Stimulated activated CD8-positive, alpha-beta memory T cell treated with anti-CD3 and anti-CD28 coated beads, Interleukin-2, amount 100 ng/mL, for 48 hours (primary cell): ENCODE measurements at places on chromosomes 7 and 10.

GRCh38 chr10:97782455-97783228 lies 10.8 kb upstream of the SFRP5 start:
- no peak for DNase-seq

GRCh38 chr7:157585113-157585861 lies 248.5 kb downstream of the DNAJB6 start:
- DNase-seq, result no peak

DNA sequence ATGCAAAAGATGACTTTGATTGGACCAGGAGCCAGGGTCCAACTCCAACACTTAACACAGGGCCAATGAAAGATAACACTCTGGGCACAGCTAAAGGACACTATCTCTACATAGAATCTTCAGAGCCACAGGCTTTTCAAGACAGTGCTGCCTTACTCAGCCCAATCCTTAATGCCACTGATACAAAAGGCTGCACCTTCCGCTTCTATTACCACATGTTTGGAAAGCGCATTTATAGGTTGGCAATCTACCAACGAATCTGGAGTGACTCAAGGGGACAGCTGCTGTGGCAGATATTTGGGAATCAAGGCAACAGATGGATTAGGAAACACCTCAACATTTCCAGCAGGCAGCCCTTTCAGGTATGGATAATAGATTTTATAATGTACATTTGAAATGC lies 160.7 kb downstream of the MALRD1 start:
- DNase-seq, result no peak

GRCh38 chr10:62083412-62084267 lies 182.1 kb downstream of the ARID5B start:
- no peak for DNase-seq

- no peak for DNase-seq
These were observed 122.1 kb upstream of the TCF7L2 start for GRCh38 chr10:112827951-112828350.

GRCh38 chr10:45160271-45160670 lies 155.1 kb downstream of the OR13A1 start:
- no peak for DNase-seq

DNA sequence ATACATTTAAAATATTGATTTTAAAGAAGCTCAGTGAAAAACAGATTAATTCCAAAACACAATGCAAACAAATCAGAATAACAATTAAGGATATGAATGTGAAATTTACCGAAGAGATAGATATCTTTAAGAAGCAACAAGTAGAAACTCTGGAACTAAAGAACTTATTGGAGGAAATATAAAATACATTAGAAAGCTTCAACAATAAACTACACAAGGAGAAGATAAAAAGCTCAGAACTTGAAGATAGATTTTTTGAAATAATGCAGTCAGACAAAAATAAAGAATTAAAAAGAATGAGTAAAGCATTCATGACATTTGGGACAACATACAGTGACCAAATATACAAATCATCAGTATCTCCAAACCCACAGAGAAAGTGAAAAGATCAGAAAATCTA lies 43.2 kb downstream of the HIBADH start:
- DNase-seq, result no peak

DNA sequence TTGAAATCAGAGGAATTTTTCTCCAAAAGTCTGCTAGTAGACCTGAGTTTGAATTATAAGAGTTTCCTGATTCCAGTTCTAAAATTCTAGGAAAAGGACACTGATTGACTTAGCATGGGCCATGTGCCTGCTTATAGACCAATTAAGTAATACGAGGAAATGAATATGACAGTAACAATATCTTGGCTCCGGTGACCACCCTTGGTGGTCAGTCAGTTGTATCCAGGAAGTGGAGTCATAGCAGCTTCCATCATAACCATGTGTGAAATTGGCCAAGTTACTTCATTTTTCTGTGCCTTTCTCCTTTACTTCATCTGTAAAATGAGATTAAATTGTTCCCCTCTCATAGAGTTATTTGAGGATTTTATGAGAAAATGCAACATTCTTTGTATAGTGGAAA lies 66.9 kb downstream of the MTPAP start:
- DNase-seq, result no peak

DNA sequence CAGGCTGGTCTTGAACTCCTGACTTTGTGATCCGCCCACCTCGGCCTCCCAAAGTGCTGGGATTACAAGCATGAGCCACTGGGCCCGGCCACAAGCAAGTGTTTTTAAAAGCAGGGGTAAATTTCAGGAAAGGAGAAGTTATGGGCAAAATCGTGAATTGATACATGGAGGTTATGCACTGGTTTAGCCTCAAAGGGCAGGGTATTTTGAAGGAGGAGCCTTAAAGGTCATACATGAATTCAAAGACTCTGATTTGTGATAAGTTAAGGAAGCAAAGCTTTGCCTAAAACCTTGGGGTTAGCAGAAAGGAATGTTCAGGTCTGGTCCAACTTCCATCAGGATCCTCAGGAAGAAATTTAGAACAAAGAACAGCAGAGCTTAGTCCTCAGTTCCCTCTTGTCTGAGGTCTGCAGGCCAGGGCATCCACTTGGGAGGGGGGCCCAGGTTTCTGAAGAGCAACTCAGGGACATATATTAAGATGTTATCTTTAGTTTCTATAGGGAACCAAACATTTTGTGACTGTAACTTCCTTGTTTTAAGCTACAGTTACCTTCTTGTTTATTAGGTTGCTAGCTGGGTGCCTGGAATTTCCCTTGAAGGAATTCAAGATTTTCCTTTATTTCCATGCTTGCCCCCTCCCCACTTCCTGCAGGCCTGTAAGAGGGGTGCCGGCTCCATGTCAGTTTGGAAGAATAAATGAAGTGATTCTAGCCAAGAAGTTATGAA lies 2.8 kb upstream of the REPIN1 start:
- DNase-seq, result no peak

DNA sequence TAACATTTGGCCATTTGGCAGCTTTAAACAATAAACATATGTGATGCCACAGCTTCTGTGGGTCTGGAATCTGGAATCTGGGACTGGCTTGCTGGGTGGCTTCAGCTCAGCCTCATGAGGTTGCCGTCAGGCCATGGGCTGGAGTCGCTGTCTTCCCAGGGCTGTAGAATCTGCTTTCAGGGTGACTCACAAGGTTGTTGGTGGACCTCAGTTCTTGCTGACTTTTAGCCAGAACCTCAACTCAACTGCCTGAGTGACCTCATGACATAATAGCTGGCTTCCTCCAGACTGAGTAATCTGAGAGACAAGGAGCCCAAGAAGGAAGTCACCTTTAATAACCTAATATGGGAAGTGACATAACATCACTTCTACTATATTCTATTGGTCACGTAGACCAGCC lies 44.6 kb upstream of the TSPAN13 start:
- no peak for DNase-seq
